ENCODE measurements at places on chromosomes 16 and 17. TPM values are rescaled to one million over a fixed set of nuclear protein-coding genes. Genes with fewer than 3 reads are reported as not detected.

DNA sequence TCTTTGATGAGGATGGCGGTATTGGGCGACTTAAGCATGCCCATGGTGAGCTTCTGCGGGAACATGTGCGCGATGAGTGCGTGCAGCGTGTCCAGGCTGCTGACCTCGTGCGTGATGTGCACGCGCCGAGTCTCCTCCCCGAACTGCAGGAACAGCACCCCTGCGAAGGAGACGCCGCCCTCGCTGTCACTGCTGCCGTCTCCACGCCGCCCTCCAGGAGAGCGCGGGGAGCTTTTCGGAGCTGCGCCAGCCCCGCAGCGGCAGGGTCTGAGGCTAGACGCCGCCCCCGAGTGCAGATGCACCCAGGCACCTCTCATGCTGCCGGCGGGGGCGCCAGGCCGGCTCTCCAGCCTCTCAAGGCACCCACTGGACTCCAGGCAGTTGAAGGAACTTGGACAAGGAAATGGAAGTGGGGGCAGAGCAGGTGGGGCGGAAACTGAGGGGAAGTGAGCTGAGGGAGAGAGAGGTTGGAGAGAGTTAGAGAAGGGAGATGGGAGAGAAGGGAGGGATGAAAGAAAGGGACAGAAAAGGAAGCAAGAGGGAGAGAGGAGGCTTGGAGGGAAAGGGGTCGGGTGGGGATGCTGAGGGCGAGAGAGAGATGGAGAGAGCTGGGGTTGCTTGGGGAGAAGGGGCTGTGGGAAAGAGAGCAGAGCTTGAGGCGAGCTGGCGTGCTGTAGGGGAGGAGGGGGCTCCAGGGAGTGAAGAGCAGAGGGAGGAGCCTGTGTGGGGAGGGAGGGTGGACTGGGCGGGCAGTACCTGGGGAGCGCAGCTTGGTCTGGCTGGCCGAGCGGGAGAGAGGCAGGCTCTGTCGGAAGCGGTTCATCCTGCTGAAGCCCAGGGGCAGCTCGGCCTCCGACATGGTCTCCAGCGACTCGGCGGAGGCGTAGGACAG is 42.1 kb downstream of the SRCIN1 start:
- no peak overlapping the region for H3K4me3 ChIP-seq
- H3K4me1 ChIP-seq = peaks cover 26% of the 10 kb centered on the region
- no peak overlapping the region for H3K27ac ChIP-seq
- peaks cover 3% of the 10 kb centered on the region for H3K27me3 ChIP-seq

- no peaks in the 10 kb centered on the region for H3K36me3 ChIP-seq
- no peak overlapping the region for H3K4me3 ChIP-seq
- H3K4me1 ChIP-seq = peaks cover 31% of the 10 kb centered on the region
- H3K27ac ChIP-seq = no peak overlapping the region
- H3K27me3 ChIP-seq = no peaks in the 10 kb centered on the region
Measured at GRCh38 chr17:77371117-77371887, 230.5 kb downstream of the SEC14L1 start.

DNA sequence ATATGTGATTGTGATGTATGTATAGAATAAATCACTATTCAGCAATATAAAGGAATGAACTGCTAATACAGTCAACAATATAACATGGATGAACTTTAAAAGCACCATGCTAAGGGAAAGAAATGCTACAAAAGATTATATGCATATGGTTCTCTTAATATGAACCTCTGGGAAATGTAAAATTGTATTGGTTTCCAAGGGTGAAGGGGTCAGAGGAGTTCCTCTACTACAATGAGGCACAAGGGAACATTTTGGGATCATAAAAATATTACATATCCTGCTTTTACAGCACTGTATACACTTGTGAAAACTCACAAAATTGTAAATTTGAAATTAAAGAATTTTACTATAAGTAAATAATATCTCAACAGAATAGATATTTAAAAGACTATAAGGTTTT is 111.4 kb downstream of the CA10 start:
- H3K36me3 ChIP-seq = no peaks in the 10 kb centered on the region
- no peak overlapping the region for H3K4me3 ChIP-seq
- H3K4me1 ChIP-seq = no peaks in the 10 kb centered on the region
- no peak overlapping the region for H3K27ac ChIP-seq

DNA sequence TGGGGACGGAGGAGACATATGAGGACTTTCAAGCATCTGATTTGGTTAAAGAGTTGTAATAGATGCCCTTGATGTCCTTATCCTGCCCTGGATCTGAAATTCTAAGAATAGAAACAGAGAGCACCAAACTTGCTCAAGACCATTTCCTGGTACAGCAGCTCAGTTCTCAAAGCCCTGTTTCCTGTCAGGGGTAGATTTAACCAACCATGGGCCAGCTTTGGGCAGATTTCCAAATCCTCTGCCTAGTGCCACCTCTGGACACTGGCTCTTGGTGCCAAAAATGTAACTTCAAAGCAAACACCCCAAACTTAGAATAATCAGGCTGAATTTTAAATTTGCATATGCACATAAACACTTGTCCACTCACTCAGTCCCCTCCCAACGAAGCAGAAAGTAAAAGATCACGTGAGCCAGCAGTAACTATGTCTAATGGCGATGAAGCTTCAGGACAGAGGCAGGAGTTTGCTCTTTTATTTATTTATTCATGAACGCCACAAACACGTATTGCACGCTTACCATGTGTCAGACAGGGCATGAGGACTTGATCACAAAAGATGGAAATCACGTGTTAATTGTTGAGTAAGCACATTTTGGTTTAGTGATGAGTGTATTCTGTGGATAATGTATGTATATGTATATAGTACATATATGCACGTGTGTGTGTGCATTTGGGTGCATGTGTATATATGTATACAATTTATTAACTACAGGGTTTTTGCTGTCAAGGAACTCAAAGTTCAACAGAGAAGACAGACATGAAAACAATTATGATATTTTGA is 23.1 kb upstream of the SDK2 start:
- DNase-seq = no peak
- no peak overlapping the region for H3K27ac ChIP-seq
- H3K4me1 ChIP-seq = no peaks in the 10 kb centered on the region
- no peak overlapping the region for H3K4me3 ChIP-seq
- H3K27me3 ChIP-seq = no peaks in the 10 kb centered on the region

DNA sequence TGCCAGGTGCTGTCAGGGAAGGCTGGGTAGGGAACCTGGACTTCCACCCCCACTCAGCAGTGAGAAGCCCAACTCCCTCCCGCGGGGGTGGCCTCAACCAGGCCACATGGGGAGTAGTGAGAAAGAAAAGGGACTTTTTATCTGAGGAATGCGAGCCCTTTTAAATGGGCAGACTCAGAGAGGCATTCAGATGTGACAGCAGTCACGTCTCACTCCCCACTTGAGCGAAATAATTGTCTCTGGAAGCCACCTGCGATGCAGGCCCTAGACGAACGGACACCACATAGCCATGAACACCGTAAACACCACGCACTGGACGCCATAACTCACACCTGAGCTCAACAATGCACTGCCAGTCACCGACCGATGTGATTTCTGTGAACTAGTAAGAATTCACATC is 11.9 kb upstream of the CD300E start:
- H3K36me3 ChIP-seq = no peaks in the 10 kb centered on the region
- H3K27me3 ChIP-seq = peaks cover 3% of the 10 kb centered on the region
- DNase-seq = no peak
- no peak overlapping the region for H3K27ac ChIP-seq

DNA sequence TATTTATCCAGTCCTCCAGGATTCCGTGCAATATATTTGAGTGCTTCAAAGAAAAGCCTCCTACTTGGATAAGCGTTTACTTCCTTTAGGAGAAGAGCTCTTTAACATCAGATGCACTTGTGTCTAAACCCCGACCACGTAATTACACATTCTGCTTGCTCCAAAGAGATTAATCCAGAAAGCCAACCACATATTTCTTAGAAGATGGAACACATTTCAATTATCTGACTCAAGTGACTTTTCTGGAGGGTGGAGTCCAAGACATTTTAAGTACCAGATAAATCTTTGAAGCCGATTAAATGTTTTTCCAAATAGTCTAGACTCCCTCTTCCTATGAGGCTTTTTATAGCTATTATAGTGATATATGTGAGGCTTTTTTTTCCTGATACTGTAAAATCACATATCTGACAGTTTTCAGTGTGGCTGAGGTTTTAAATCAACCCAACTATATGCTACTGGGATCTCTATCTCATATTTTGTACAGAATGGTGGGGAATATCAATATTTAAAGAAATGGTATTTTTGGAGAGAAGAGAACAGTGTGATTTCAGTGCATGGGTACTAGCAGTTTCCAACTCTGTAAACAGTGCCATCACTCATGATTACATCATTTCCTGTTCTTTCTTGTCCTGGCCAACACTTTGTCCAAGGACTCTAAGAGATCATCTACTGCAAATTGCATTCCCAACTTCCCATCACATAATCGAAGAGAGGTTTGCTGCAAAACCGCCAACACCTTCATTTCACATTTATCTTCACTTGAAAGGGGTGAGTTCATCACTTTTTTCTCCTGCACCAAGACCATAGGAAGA is 192.4 kb upstream of the HSBP1 start:
- H3K36me3 ChIP-seq = no peaks in the 10 kb centered on the region
- no peak overlapping the region for H3K27ac ChIP-seq
- no peaks in the 10 kb centered on the region for H3K4me1 ChIP-seq
- no peak overlapping the region for H3K4me3 ChIP-seq
- peak; percentile 1 for DNase-seq

- H3K4me1 ChIP-seq = no peaks in the 10 kb centered on the region
- no peak for DNase-seq
- H3K36me3 ChIP-seq = no peaks in the 10 kb centered on the region
- H3K27ac ChIP-seq = no peak overlapping the region
- peaks cover 10% of the 10 kb centered on the region for H3K27me3 ChIP-seq
Measured at GRCh38 chr17:61474235-61474927, 22.2 kb downstream of the TBX4 start.

DNA sequence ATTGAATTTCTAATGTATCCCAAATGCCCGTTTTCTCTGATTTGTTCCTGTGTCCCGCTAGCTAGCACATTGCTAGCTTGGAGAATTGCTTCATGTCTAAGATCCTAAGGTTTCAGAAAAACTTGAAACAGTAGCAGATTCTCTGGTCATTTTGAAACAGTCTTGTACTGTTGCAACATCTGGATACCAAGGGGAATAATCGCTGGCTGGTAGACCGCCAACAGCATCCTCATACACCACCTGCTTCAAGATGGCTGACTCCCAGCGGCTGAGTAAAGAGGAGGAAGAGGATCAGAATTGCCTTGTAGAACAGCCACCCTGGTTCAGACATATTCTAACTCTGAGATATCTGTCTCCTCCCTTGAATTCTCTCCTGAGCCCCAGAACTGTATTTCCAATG is 226.7 kb upstream of the ELAC2 start:
- no peaks in the 10 kb centered on the region for H3K36me3 ChIP-seq
- DNase-seq = no peak
- peaks cover 4% of the 10 kb centered on the region for H3K27me3 ChIP-seq
- no peak overlapping the region for H3K27ac ChIP-seq
- no peaks in the 10 kb centered on the region for H3K4me1 ChIP-seq

GRCh38 chr16:46996391-46996790 is 22.9 kb upstream of the DNAJA2 start:
- no peaks in the 10 kb centered on the region for H3K4me1 ChIP-seq
- no peaks in the 10 kb centered on the region for H3K36me3 ChIP-seq
- no peak overlapping the region for H3K27ac ChIP-seq
- H3K4me3 ChIP-seq = no peak overlapping the region
- H3K27me3 ChIP-seq = no peaks in the 10 kb centered on the region

- DNase-seq = no peak
- H3K36me3 ChIP-seq = peaks cover 17% of the 10 kb centered on the region
- no peak overlapping the region for H3K4me3 ChIP-seq
- H3K4me1 ChIP-seq = peaks cover 53% of the 10 kb centered on the region
Measured at GRCh38 chr17:29107084-29107483, 64.1 kb downstream of the PIPOX start.

DNA sequence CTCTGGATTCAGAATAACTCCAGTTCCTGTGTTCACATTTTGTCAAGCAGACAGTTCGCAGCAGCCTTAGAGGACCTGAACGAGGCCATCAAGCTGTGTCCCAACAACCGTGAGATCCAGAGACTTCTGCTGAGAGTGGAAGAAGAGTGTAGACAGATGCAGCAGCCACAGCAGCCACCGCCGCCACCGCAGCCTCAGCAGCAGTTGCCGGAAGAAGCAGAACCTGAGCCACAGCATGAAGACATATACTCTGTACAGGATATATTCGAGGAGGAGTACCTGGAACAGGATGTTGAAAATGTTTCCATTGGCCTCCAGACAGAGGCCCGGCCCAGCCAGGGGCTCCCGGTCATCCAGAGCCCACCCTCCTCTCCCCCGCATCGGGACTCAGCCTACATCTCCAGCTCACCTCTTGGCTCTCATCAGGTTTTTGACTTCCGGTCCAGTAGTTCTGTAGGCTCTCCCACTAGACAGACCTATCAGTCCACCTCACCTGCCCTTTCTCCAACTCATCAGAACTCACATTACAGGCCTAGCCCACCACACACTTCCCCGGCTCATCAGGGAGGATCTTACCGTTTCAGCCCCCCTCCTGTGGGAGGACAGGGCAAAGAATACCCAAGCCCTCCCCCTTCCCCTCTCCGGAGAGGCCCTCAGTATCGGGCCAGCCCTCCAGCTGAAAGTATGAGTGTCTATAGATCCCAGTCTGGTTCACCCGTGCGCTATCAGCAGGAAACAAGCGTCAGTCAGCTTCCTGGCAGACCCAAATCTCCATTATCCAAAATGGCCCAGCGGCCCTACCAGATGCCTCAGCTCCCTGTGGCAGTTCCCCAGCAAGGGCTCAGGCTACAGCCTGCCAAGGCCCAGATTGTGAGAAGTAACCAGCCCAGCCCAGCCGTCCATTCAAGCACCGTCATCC is 25.9 kb downstream of the CYB561 start:
- H3K4me3 ChIP-seq = no peak overlapping the region
- DNase-seq = no peak
- H3K27me3 ChIP-seq = no peaks in the 10 kb centered on the region
- no peaks in the 10 kb centered on the region for H3K4me1 ChIP-seq
- no peaks in the 10 kb centered on the region for H3K36me3 ChIP-seq

GRCh38 chr17:38892620-38893019 is 22.8 kb downstream of the LASP1 start:
- DNase-seq = no peak
- no peaks in the 10 kb centered on the region for H3K27me3 ChIP-seq
- no peak overlapping the region for H3K4me3 ChIP-seq
- peaks cover 48% of the 10 kb centered on the region for H3K4me1 ChIP-seq
- no peak overlapping the region for H3K27ac ChIP-seq

- H3K27me3 ChIP-seq = no peaks in the 10 kb centered on the region
- no peak overlapping the region for H3K27ac ChIP-seq
- no peak for DNase-seq
- H3K36me3 ChIP-seq = peaks cover 2% of the 10 kb centered on the region
- H3K4me1 ChIP-seq = peaks cover 4% of the 10 kb centered on the region
Measured at GRCh38 chr16:56324406-56324805, 100.9 kb downstream of the AMFR start.

DNA sequence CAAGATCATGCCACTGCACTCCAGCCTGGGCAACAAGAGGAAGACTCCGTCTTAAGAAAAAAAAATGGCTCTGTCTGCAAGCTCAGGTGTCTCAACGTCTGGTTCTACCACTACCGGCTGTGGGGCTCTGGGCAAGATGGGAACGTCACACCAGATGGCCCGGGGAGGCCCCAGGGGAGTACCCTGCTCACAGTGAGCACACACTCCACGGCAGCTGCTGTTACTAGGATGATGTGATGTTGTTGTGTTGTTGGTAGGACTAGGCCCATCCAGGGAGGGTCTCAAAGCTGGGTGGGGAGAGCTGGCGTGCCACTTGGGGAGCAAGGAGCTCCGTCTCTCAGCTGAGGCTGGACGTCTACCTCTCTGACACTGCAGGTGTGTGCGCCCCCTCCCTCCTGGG is 9.4 kb upstream of the NPTX1 start:
- peaks cover 7% of the 10 kb centered on the region for H3K27me3 ChIP-seq
- no peaks in the 10 kb centered on the region for H3K36me3 ChIP-seq
- no peaks in the 10 kb centered on the region for H3K4me1 ChIP-seq
- H3K4me3 ChIP-seq = no peak overlapping the region
- no peak overlapping the region for H3K27ac ChIP-seq
- no peak for DNase-seq

KRT20 gene
- not detected for total RNA-seq

GSDMA gene
- total RNA-seq = 0.23 TPM

PPP1R27 gene
- not detected for total RNA-seq

RND2 gene
- total RNA-seq = 1.9 TPM

HS3ST3B1 gene
- total RNA-seq = 33.5 TPM
